Nucleus accumbens (tissue), 56 donors: ENCODE measurements at places on chromosomes 1 and 21.

- DNase-seq, result no peak
These were observed 30.5 kb upstream of the AHCYL1 start for GRCh38 chr1:109954041-109954512.

- no peak for DNase-seq
These were observed 120.1 kb downstream of the BACH1 start for GRCh38 chr21:29418813-29419212.

DNA sequence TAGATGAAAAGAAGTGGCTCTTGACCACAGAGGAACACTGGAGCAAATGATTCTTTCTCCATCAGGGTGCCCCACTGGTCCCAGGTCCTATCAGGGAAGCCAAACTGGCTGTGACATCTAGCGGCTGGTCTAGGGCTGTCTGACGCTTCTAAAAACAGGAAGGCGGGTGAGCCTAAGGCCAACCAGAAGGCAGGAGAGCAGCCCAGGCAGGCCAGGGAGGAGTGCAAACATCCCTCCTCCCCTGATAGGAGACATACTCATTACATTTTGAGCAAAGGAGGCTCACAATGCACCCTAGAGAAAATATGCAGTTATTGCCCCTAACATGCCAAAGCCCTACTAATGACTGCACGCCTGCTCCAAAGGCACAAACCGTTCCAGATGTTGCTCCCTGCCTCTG, 10.4 kb upstream of the FOXE3 start:
- DNase-seq, result no peak

- no peak for DNase-seq
These were observed 74.0 kb downstream of the TLR5 start for GRCh38 chr1:223068900-223069665.

GRCh38 chr1:82686774-82687173, 886.0 kb downstream of the ADGRL2 start:
- DNase-seq, result no peak
